Articular chondrocyte of knee joint (primary cell): ENCODE measurements at places on chromosomes 7 and 10. TPM values are rescaled to one million over a fixed set of nuclear protein-coding genes. Genes with fewer than 3 reads are reported as not detected.

PPP1R3C gene
- 175 and 372 TPM in 2 replicates for total RNA-seq

THSD7A gene
- under 0.01 and 0.22 TPM in 2 replicates for total RNA-seq

C10orf62 gene
- total RNA-seq: 0.32 and 0.52 TPM in 2 replicates

HPSE2 gene
- total RNA-seq: not detected in 2 replicates

TBXAS1 gene
- total RNA-seq: 0.65 and 1.7 TPM in 2 replicates

ERVW-1 gene
- not detected in 2 replicates for total RNA-seq

GIMAP5 gene
- not detected in 2 replicates for total RNA-seq

DMBT1 gene
- 0.11 and 0.13 TPM in 2 replicates for total RNA-seq

DPP6 gene
- total RNA-seq: not detected in 2 replicates

MGAM2 gene
- not detected in 2 replicates for total RNA-seq

VGF gene
- 0.11 TPM in 1 of 2 replicates, not detected in the other for total RNA-seq

GPNMB gene
- total RNA-seq: 190 and 218 TPM in 2 replicates

SFTPA1 gene
- total RNA-seq: not detected in 2 replicates
